ENCODE measurements at places on chromosomes 6 and 20.

DNA sequence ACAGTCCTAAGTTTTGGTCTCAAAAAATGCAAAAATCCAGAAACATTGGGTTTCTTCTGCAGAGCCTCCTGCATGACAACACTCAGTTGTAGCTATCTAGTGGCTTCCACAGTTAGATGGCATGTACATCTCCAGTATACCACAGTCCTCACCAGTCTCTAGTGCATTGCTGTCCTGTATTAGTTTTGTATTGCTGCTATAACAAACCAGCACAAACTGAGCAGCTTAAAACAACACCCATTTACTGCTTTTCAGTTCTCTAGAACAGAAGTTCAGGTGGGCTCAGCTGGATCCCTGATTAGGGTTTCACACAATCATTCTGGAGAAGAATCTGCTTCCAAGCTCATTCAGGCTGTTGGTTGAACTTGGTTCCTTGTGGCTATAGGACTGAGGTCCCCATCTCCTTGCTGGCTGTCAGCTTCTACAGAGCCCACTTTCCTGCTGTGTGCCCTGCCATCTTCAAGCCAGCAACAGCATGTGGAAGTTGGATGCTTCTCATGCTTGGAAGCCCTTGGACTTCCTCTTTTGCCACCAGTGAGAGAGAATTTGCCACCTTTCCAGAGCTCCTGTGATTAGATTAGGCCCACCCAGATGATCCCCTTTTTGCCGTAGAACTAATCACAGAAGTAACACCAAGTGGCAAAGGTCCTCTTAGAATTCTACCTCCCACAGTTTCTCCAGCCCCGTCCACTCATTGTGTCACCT lies 48.9 kb upstream of the TBC1D7 start:
- DNase-seq = no peak

DNA sequence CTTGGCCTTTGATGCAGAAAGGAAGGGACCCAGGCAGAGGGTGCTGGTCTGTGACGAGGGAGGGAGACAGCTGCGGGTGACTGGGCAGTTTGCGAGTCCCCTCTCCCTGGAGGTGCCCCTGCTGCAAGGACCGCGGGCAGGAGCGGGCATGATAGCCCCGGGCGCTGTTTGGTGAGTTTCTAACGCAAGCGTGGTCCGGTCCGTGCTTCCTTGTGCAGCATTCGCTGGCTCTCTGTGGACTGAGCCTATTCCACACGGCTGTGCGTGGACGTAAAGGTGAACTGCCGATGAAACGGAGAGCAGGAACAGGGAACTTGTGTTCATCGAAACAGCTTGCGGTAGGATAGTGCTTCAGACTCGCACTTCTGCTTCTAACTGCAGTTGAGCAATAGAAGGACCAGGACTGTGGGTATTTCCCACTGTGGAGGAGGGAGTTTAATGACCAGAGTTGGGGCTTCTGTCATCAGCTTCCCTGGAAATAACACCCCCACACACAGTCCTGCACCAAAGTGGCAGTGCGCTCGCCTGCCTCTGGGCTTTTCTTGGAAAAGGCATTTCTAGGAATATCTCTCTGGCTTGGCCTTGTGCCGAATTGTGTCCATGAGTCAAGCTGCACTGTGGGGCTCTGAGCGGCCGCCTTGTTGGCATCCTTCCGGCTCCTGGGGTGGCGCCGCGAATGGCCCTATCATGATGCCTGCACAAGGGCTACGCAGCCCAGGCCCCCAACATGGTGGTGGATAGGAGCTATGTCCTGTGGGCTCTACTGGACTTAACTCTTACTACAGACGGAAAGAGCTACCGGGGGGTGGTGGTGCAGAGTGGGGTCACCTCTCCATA lies 48.9 kb downstream of the DUSP22 start:
- no peak for DNase-seq

- DNase-seq = peak; percentile 9
Observed at GRCh38 chr6:160386869-160387530, 38.8 kb downstream of the SLC22A3 start.

DNA sequence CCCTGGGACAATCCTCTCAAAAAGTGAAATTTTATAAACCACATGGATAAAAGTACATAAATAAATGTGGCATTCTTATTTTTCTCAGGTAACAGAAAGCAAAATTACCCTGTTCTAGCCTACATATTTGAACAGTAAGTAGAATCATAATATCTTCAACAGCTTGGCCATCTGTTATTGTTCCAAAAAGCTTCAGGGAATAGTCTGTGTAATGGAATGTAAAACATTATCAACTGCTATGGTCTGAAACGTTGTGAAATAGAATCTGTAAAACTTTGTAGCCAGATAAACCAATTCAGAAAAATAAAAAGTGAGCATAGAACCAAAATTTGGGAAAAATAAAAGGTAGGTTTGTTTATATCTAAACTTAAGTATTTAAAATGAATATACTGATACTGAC lies 114.7 kb downstream of the THEMIS start:
- DNase-seq = peak; percentile 20

DNA sequence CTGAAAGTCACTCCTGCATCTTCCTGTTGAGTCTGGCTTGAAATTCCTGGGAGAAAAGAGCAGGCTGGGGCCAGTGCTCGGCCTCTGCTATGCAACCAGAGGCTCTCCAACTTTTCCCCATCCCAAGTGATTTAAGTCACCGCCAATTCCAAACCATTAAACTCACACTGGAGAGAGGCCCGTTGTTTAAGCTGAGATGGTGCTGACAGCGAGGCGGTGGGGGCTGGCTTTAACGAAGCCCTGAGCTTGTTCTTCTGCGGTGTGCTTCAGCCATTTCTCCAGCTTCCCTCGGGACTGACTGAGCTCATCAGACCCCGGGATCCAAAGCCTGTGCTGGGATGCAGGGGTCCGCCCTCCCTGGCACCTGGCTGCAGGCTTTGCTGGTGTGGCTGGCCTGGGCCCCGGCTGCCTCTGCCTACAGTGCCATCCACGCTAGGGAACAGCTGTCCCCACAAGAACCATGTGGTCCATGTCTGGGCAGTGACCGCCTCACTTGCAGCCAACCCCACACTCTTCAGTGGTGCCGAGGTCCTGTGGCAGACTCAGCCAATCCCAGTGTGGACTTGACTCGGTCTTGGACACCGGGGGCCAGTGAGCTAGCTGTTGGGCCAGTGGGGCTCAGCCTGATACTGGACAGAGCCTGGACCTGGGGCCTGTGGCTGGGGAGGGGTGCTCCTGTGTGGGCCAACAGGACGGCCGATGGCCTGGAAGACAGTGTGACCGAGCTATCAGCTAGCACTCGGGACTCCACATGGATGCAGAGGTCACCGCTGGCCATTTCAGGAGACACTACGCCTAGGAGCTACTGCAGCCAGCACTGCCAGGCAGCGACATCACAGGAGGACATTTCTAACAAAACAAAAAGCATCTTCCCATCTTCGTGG lies 21.2 kb downstream of the RAMACL start:
- no peak for DNase-seq

DNA sequence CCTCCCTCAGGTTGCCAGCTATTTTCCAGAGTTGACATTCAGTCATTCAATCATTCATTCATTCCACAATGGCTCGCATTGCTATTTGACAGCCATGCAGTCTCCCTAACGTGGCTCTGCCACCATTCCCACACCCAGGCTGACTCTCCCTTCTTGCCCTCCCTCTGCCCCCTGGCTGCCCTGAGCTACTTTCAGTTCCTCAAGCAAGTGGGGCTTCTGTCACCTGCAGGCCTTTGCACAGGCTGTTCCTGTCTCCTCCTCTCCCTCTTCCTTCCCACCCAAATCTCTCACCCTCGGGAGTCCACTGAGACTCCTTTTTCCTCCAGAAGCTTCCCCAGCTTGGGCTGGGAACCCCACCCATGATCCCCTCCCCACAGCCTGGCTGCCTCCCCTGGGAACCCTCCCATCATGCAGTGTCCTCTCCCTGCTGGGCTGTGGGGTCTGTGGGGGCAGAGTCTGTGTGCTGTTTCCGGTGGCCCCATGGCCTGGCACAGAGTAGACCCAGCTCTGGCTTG lies 2.6 kb downstream of the PACSIN1 start:
- no peak for DNase-seq

GRCh38 chr6:118679327-118679901 lies 28.0 kb upstream of the CEP85L start:
- DNase-seq = peak; percentile 39

- DNase-seq = no peak
Observed at GRCh38 chr20:32515631-32516101, 69.5 kb downstream of the NOL4L start.

DNA sequence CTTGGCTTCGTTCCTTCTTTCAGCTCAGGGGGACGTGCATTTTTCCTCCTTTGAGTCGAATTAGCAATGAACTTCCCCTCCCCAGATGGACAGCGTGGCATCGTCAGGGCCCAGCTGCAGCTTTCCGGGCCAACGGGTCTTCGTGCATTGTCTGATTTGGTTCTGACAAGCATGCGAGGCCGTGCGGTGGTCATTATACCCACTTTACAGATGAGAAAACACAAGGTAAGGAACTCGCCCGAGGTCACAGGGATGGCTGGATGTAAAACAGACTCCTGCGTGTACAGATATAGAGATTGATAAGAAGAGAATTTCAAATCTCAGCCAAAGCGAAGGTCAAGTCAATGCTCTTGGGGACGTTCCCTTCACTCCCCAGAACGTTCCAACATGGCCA lies 187.6 kb upstream of the SULF2 start:
- DNase-seq = no peak

GRCh38 chr20:36218380-36219064 lies 17.8 kb upstream of the AAR2 start:
- DNase-seq = no peak

DNA sequence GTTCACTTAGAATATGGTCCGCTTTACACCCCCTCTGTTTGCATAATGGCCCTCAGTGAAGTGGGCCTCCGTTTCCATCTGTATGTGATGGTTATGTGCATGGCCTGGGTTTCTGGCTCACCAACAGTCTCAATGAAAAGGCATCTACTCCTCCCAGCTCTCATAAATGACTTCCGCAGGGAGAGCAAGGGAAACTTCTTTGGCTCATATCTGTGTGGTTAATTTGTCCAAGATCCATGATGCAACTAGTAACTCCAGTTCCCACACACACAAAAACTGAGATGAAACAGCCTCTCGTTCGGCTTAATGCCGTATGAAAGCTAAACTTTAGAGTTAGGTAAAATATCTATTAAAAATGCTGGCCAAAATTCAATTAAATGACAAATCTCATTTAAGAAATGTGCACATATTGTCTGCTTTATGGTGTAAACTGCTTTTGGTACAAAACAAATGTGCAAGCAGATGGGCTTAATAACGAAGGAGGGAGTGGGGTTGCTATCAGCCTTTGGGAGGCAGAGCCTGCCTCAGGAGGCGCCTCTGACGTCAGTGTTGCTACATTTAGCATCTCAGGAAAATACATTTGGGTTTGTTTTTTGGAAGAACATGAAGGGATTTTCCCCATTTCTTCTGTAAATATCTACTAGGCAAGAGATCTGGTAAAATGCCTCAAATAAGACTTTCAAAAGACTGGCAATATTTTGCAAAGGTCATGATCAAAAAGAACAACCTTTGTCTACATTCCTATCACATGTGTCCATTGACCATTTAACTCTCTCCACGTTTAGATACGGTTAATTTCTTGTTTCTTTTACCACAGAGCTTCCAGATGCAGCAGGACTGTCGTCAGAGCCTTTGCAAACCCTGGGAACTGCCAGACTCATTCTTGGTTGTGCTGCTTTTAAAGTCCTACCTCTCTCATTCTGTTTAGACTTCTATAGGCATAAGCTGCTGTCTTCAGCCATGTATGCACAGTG lies 96.8 kb downstream of the ARMC2 start:
- DNase-seq = peak; percentile 90

GRCh38 chr20:61356196-61356595 lies 104.1 kb downstream of the CDH4 start:
- no peak for DNase-seq

DNA sequence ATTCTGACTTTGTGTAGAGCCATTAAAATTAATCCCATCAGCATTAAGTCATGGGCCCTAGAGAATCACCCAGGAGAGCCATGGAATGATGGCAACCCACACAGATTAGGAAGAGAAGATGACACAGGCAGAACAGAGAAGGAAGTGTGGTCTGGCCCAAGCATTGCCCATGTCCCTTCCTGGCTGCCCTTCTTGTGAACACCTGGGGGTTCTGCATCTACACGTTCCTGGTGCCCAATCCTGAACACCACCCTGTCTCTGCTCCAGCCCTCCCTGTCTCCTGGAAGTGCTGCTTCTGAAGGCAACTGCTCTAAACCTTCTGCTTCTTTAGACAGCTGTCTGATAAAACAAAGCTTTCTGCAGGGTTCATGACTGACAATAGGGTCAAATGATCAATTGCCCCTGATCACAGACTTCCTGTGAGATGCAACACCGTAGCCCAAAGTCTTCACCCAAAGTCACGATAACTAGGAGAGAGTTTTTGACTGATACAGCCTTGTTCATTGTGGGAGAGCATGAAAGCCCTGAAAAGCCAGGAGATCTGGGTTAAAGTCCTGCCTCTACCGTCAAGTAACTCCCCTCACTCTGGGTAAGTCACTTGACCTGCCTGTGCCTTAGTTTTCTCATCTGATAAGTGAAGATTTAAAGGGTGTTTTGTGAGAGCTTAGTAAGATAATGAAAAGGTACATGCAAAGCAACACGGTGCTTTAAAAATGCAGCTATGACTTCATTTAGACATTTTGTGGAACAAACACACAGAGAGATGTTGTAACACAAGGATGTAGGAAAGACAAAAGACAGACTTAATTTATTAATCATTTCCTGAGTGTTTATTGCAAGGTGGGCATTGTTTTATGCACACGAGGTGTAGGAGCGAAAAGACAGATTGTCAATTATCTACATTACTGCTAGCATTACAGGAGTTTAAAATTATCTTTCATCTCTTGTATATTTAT lies 291.2 kb upstream of the STXBP5 start:
- no peak for DNase-seq
